ENCODE measurements at places on chromosomes 6 and 20.

- no peak for DNase-seq
Measured at GRCh38 chr6:41707565-41708200, 27.7 kb downstream of the TFEB start.

DNA sequence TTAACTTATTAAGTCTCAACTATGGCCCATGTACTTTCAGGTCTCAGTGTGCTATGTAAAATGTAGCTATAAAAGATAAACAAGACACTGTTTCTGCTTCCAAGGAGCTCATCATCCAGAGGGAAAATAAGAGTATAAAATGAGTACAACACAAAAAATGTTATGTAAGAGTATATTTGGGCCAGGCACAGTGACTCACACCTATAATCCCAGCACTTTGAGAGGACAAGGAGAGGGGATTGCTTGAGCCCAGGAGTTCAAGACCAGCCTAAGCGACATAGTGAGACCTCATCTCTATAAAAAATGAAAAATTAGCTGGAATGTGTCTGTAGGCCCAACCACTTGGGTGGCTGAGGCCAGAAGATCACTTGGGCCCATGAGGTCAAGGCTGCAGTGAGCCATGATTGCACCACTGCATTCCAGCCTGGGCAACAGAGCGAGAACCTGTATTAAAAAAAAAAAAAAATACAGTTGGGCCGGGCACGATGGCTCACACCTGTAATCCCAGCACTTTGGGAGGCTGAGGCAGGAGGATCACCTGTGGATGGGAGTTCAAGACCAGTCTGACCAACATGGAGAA lies 124.0 kb downstream of the EDN1 start:
- DNase-seq = no peak

DNA sequence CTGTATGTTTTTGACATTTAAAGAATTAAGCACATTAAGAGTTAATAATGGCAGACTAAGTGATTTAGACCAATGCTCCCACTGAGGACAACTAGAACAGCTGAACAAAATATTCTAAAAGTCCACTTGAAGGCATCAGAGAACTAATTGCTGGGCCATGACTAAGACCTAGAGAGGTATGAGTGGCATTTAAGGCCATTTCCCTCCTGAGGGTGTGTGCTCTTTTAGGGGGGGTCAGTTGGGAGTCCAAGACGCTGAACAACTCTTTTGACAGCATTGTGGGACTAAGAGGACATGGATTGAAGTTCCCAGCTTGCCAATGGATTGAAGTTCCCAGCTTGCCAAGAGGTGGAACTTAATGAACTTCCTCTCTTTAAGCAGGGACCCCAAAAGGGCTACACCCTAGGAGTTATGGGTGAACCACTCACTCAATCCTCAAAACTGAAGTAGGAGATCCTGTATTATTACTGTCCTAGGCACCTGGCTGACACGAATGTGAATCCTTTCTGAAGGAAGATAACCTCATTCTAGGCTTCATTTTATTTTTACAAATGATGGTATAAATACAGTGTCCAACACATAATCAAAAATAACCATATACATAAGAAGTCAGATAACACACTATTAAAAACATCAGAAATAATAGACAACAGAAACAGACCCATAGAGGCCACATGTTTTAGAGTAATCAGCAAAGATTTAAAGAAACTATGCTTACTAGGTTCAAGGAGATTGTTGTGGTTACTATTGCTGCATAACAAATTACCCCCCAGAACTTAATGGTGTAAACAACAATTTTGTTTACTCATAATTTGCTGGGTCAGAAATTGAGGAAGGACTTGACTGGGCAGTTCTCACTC lies 175.1 kb downstream of the VEGFA start:
- DNase-seq = no peak

DNA sequence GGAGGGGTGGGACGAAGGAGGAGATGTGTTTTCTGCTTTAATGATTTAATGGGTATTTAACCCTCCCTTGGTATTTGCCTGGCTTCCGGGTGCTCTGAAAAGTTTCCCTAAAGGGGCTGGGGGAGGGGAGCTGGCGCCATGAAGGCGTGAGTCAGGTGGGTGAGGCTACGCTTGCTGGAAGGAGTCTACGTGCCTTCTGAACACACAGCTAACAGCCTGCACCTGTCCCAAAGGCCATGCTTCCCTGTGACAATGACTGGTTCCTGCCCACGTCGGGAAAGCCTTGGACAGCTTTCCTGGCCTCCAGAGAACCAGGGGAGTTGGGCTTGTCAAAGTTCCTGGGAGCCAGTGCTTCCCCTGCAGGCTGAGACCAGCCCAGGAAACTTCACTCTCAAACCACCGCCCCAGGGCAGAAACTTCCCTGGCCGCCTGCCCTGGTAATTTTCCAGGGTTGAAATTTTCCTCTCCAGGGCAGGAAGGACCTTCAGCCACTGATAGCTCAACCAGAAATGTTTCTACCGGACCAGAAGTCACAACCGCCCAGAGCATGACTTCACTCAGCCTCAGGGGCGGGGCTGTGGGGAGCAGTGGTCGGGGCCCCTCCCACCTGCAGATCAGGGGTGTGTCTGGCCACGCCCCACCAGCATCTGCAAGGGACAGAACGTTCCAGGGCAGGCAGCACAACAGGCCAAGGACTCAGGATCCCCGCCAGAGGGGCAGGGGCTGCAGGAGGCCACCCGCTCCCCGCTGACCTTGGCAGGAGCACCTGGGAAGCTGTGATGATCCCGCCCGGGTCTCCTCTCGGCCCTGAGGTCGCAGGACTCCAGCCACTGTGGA lies 18.6 kb upstream of the SLCO4A1 start:
- DNase-seq = peak; percentile 99

DNA sequence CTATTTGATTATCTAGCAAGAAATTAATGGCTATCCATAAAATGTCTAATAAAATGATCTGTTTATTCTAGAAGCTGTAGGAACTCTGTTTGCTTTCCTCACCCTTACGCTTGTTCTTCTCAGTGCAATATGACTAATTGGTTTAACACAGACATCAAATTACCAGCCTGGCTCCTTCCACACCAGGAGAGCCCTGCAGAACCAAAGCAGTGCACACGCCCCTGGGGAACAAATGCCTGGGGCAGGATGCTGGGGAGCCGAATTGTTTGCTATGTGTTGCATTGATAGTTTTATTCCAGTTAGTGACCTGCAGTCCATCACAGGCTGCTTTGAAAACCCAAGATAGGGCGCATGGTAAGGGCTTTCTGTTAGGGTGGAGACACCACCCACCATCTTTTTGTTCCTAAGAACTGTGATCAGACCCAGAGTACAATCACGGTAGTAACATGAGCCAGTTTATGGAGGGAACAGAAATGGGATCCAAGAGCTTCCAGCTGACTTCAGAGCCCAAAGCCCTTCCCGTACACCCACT lies 126.4 kb upstream of the CD93 start:
- DNase-seq = no peak

GRCh38 chr6:151647976-151648639 lies 154.3 kb downstream of the CCDC170 start:
- no peak for DNase-seq

DNA sequence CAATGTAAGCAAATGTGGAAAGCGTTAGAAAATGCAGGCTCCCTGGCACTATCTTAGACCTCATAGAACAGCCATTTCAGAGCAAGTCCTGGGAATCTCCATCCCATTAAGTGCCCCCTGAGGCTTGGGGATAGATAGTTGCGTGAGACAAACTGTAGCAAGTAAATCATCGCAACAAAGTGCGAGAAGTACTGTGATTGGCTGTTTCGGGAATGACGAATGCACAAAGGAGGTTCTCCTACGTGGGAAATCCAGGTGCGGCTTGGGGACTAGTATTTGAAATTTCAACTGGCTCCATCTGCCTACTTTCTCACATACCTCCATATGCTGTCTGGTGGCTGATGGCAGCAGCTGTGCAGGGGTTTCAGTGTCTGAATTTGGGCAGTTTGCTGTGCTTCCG lies 84.5 kb downstream of the PLEKHG1 start:
- DNase-seq = no peak

GRCh38 chr6:3506200-3506599 lies 49.4 kb upstream of the SLC22A23 start:
- DNase-seq = no peak

GRCh38 chr6:75205776-75206575 lies at the start of gene COL12A1:
Gene COL12A1 (minus strand): TSS chr6:75206053. CDS start chr6:75202792, 3,261 bp downstream.
- DNase-seq = peak; percentile 31

- DNase-seq = no peak
Measured at GRCh38 chr6:56450882-56451739, 191.6 kb downstream of the DST start.

DNA sequence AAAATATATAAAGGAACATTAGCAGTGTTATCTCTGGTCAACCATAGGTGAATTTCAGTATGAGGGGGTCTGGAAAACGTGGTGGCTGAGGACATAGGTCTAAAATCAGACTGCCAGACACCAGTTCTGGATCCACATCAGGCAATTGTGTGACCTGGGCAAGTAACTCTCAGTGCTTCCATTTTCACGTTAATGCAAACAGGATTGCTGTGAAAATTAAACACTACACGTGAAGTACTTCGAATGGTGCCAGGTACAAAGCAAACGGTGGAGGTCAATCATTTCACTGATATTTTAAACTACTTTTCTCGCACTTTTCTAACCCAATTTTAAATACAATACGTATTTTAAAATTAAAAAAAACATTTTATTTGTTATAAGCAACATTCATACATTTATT lies 315.7 kb downstream of the TRDN start:
- no peak for DNase-seq

GRCh38 chr20:57559289-57559634 lies 1.6 kb upstream of the PCK1 start:
- no peak for DNase-seq

DNA sequence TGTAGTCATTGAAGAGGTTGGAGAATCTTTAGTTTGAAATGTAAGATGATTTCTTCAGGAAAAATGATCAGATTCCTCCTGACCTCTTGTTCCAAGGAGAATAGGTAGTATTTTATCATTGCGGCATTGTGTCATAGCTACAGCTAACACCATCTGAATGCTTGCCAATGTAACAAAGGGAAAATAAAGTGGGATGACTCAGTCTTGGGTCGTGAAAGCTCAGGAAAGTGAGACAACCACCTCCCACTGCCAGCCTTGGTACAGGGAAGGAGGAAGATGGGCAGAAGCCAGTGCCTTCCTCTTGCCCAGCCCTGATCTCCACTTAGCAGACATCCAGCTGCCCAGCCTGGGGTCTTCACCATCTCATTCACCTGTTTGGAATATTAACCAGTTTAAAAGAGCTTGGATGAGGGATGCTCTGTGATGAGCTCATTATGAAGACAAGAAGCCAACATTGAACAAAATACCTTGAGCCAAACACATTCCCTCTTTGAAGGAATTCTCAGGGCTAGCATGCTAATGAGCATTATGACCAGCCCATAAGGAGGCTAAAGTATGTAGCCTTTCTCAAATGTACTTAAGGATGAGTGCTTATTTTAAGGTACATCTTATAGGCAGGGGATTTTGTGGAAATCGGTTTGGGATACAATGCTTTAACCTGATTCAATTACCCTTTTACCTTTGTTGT lies 40.0 kb upstream of the APCDD1L start:
- no peak for DNase-seq

GRCh38 chr6:85516168-85516567 lies 66.3 kb downstream of the NT5E start:
- no peak for DNase-seq

DNA sequence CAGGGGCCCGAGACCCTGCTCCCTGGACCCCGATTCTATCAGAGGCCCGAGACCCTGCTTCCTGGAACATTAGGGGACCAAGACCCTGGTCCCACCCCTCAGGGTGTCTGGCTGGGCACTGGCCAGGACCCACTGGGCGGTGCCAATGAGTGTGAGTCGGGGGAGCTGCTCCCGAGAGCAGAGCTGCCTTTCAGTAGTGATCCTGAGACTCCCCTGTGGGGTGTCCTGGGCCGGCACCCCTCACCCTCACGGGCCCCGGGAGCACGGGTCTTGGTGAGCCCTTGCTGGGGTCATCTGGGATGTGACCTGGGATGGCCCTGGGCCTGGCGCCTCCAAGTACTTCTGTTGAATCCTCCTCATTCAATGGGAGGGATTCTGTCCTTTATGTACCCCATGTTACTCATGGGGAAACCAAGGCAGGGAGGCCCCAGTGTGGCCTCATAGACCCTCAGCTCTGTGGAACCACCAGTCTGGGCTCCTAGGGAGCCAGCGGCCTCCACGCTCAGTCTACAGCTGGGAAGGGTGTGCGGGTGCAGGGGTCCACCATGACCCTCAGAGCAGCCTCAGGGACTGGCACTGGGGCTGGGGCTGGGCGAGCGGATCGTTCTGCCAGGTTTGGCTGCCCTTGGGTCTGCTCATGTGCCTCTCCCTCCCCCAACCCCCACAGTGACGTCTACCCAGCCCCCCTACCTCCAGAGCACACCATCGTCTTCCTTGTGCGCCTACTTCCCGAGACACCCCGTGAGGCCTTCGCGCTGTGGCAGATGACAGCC lies 25.6 kb downstream of the COL20A1 start:
- DNase-seq = no peak

DNA sequence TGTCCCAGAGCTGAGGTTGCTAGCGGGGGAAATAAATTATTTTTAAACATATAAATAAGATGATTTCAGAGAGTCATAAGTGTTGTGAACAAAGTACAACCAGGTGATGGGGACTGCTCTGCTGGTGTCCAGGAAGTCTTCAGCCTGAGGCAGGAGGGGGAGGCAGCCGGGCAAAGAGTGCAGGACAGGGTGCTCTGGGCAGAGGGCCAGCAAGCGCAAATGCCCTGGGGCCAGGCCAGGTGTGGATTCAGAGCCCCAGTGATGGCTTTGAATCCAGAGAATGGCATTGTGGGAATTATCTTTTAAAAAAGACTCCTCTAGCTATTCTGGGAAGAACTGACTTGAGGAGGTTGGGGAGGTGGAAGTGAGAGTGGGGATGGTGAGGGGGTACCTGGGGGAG lies 1.6 kb downstream of the CLPSL1 start:
- no peak for DNase-seq

DNA sequence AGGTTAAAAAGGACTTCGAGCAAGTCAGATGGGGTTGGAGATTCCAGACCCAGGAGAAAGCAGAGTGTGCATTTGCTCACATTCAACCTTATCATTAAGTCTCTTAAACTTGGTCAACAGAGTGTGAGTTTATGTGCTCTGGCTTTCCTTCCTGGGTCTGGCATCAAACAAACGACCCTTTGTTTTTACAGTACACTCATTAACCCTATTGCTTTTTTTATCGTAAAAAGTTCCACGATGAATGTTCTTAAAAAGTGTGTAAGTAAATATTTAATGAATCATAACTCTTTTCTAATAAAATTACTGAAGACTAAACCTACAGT lies 2.5 kb downstream of the FYN start:
- no peak for DNase-seq

DNA sequence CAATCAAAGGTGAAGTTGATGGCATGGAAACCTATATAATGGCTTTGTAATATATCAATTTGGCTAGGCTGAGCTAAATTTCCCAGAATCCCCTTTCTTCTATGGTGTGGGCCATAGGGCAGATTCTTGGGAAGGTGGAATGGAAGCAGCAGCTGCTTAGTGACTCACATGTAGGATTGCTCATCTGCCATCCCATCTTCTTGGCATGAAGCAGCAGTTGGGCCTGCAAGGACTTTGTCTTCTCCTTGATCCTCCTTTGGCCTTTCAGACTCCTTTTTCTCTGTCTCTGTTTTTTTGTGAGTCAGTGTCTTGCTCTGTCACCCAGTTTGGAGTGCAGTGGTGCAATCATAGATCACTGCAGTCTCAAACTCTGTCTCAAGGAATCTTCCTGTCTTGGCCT lies 52.6 kb upstream of the CEP162 start:
- DNase-seq = no peak
